Naive thymus-derived CD8-positive, alpha-beta T cell (primary cell): ENCODE measurements at places on chromosomes 13 and 19. TPM values are rescaled to one million over a fixed set of nuclear protein-coding genes. Genes with fewer than 3 reads are reported as not detected.

Gene APLP1
- total RNA-seq: not detected

Gene LGI4
- 1.6 TPM for total RNA-seq

Gene IGFL1
- total RNA-seq: not detected

Gene ICAM1
- total RNA-seq: 1.9 TPM

Gene TNFSF9
- total RNA-seq: 0.30 TPM

Gene CLDND2
- total RNA-seq: 1.7 TPM

Gene CFAP97D2
- total RNA-seq: 2.0 TPM

Gene MISP3
- 0.99 TPM for total RNA-seq

Gene DCLK1
- not detected for total RNA-seq

Gene LILRA1
- not detected for total RNA-seq

Gene LIN37
- 14.0 TPM for total RNA-seq

Gene SOX1
- total RNA-seq: not detected

Gene ZNF682
- total RNA-seq: 11.7 TPM

Gene CFD
- total RNA-seq: 3.9 TPM
